ENCODE measurements at places on chromosomes 3 and 15.

DNA sequence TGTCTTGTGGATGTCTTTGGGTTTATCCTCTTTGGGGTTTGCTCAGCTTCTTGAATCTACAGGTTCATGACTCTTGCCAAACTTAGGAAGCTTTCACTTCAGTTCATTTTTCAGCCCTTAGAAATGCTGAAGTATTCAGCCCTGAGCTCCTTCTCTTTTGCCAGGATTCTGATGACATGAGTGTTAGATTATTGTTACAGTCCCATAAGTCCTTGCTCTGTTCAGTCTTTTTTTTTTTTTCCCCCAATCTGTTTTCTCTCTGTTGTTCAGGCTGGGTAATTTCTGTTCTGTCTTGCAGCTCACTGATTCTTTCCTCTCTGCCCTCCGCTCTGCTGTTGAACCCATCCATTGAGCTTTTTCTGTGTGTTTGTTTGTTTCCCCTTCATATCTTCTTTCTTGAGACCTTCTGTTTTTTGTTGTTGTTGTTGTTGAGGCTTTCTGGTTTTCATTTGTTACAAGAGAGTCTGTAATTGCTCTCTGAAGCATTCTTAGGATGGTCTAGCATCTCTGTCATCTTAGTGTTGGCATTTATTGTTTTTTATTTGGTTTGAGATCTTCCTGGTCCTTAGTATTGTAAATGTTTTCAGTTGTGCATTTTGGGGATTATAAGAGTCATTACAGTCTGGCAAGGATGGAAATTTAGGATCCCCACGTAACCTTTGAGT, 18.4 kb downstream of the LRCH3 start:
- DNase-seq = no peak

DNA sequence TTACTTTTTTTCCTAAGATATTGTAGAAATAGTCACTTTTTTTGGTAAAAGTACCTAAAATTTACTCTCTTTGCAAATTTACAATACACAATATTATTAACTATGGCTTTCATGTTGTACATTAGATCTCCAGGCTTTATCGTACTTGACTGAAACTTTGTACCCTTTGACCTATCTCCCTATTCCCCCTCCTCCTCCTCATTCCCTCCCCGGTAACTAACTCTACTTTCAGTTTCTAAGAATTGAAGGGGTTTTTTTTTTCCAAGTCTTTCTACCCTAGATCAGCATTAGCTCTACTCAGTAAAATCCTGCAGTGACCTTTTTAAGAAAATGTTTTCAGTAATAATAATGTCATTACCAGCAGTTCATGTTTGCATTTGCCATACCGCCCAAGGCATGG, 10.1 kb downstream of the HACL1 start:
- DNase-seq = no peak

GRCh38 chr15:43463507-43463906, 29.4 kb downstream of the TP53BP1 start:
- DNase-seq = no peak

- no peak for DNase-seq
These were observed 436.6 kb downstream of the LPP start for GRCh38 chr3:188590557-188590956.

DNA sequence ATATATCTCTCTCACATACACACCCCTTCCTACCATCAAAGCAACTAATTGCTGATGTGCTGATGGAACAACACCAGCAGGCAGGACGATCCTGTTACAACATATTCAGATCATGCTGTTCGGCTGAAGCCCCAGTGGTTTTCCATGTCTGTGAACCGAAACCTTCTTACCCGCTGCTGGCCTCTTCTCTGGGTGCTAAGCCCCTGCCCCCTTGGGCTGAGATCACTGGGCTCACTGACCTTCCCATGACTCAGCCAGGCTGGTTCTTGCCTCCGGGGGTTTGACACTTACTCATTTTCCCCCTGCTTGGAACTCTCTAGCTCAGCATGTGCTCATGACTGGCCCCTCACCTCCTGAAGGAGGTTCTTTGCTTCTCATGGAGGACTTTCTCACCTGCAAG, 122.0 kb upstream of the RGMA start:
- no peak for DNase-seq

DNA sequence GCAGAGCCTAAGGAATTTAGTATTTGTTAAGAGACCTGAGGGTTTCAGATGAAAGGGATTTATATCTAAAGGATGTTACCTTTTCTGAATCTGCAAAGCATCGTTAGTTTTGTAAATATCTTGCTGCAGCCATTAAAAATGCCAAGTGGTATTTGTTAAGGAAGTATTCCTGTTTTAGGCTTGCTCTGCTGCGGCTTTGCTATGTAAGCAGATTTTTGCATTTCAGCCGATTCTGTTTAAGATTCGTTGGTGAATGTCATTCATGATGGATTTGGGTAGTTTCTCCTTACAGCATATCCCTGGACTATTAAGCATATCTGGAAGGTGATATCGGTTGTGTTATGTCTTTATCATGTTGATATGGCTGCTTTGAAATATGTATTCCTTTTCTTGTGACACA, 1.0 kb downstream of the USP8 start:
- no peak for DNase-seq

DNA sequence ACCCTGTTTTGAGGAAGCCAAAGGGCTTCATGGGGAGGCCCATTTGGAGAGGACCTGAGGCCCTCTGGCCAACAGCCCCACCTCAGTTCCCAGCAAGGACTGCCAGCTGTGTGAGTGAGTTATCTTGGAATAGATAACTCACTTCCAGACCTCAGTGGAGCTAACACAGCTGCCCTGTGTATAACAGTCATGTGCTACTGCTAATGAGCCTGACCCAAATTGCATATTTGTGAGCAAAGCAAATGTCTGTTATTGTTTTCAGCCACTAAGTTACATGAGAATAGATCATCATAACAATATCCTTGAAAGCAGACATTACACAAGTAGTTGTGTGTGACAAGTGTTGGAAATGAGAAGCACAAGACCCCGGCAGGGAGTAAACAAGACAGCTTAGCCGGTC, 355.8 kb downstream of the MCTP2 start:
- DNase-seq = no peak

- no peak for DNase-seq
These were observed 219.6 kb downstream of the MTHFS start for GRCh38 chr15:79677241-79677640.

- DNase-seq = no peak
These were observed 24.1 kb downstream of the GYG1 start for GRCh38 chr3:149015393-149015792.

All from stimulated activated CD4-positive, alpha-beta T cell treated with anti-CD3 and anti-CD28 coated beads, Interleukin-15, amount 100 ng/mL, for 1 hour (primary cell).